Hair follicular keratinocyte (primary cell): ENCODE measurements at places on chromosomes 2 and 18. TPM values are rescaled to one million over a fixed set of nuclear protein-coding genes. Genes with fewer than 3 reads are reported as not detected.

The ERICH2 gene
- 0.55 and 1.4 TPM in 2 replicates for total RNA-seq

The MAPK4 gene
- not detected in 2 replicates for total RNA-seq

The ARL6IP6 gene
- 33.5 and 36.1 TPM in 2 replicates for total RNA-seq

The PTPRN gene
- 0.08 TPM in 1 of 2 replicates, not detected in the other for total RNA-seq

The CYP27A1 gene
- total RNA-seq, result 0.42 and 2.7 TPM in 2 replicates

The CIAO1 gene
- total RNA-seq, result 74.4 and 78.2 TPM in 2 replicates

The KCNG2 gene
- not detected in 2 replicates for total RNA-seq
